ENCODE measurements at places on chromosomes 12 and 14.
A peak's percentile ranks its signal among the peaks of the same experiment; 100 is the strongest.

DNA sequence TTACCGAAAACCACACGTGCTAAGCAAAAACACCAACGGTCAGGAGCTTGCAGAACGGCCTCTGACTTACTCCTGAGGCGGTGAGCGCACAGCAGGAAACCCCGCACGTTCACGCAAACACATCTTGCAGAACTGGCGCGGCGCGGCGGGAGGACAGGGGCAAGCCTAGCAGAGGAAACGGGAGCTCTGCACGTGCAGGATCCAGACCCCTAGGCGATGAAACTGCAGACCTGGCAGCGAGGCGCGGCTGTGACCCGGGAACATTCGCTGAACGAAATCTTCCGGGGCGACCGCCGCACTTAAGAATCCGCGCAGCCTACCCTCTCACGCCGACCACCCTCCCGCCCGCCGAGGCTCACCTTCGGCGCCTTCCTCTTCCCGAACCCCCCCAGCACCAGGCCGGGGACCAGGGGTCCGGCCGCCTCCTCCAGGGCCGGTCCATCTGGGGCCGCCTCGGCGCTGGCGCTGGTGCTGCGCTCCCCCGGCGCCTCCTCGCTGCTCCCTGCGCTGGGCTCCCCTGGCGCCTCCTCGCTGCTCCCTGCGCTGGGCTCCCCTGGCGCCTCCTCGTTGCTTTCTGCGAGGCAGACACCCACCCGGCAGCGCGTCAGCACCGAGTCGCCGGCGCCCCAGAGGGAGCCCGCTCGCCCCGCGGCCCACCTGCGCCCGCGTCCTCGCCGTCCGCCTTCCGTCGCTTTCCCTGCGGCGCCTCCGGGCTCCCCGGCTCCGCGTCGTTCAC is 615 bp downstream of the DDX51 start:
- no peak for DNase-seq

DNA sequence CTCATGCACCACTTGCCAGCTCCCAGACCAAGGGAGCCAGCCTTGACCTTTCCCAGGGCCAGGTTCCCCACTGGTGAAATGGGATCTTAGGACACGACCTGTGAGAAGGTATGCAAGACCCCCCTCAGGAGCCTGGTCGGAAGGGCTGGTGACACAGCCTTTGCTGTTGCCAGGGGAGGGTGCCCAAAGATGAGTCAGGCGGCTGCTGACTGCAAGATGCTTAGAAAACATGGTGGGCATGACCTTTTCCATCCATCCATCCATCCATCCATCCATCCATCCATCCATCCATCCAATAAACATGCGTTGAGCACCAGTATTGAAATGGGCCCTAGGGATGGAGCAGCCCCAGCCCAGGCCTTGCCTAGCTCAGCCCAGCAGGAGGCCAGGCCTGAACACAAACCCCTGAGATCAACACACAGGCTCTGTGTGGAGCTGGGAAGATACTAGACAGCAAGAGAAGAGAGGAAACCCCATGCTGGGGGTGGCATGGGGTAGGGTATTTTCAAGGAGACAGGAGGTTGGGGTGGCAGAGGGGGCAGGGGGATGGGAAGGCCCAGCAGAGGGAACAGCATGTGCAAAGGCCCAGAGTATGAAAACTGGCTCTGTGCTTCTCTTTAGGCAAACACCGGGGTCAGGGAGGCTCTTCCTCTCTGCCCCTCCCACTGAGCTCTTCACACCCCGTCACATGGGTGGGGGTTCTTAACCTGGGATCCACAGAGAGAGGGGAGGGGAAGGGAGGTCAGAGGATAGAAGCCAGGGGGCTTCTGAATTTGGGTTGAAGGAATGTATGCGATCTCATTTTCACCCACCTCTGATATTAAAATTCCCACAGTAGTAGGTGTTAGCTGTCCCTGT is 26.2 kb upstream of the YY1 start:
- DNase-seq = no peak

- no peak for DNase-seq
Observed at GRCh38 chr12:31914927-31915326, 44.3 kb upstream of the RESF1 start.

DNA sequence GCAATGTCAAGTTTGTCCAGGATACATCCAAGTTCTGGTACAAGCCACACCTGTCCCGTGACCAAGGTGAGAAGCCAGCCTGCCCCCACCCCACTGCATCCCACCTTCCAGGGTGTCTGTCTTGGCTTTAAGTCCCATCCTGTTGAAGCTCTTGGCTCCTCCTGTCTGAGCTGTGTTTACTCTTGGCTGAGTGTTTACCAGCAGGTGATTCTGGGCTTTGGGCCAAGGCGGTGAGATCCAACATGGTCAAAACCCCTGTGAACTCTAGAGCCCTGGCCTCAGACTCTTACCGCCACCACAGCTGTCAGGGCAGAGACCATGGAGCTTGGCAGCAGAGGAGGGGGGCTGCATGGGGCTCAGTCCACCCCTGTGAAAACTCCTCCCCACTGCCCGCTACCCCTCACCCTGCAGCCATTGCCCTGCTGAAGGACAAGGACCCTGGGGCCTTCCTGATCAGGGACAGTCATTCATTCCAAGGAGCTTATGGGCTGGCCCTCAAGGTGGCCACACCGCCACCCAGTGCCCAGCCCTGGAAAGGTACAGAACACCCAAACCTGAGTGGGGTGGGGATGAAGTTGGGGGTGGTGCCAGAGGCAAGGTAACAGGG is 11.6 kb downstream of the TNS2 start:
- peak; percentile 96 for DNase-seq

GRCh38 chr12:88753066-88753465 is 172.8 kb upstream of the KITLG start:
- no peak for DNase-seq

- no peak for DNase-seq
Observed at GRCh38 chr14:99125616-99126431, 146.2 kb downstream of the BCL11B start.

DNA sequence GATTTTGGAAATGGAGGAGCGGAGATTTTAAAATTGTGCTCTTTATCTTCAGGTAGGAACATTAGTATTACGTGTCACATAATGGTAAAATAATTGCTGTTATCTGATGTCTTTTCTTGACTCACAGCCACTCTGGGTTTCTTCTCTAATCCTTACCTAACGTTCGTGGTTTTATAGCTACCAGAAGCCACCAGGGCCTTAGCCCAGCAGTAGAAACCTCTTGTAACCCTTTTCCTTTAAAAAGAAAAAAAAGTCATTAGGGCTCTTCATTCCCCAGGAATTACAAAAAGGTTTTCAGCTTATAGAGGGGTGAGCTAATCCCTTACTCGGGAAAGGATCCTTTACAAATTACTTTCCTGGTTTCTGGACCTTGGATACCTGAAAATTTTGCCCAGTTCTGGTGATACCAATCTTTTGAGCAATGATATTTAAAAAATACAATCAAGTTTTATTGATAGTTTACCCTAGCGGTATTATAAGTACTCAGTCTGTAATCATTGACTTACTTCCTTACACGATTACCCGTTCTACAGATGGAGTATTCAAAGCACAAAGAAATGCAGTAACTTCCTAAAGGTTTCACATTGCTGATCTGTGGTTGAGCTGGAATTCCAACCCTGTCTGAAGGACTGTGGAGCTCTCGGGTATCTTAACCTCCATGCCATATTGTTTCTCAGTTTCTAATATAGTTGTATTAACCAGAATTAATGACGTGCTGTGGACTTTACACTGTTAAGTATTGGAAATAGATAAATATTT is 1.6 kb downstream of the GABARAPL1 start:
- no peak for DNase-seq

- DNase-seq = no peak
Observed at GRCh38 chr12:77485961-77486854, 344.5 kb upstream of the NAV3 start.

GRCh38 chr12:116624516-116624915 is 65.3 kb downstream of the MAP1LC3B2 start:
- no peak for DNase-seq

DNA sequence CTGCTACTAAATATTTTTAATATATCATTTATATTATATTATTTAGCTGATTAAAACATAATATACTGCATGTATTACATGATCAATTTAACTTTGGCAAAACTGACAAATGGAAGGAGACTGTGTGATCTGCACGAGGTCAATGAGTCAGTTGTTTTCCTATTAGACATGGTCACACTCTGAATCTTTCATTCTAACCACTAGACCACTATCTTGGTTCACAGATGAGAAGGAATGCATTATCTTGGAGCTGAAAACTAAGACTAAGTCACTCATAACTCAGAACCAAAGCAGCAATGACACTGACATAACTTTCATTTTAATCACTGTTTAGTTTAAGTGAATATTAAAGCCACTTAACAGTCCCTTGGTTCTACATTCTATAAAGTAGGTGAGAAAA is 37.4 kb downstream of the GNPTAB start:
- no peak for DNase-seq

- no peak for DNase-seq
Observed at GRCh38 chr12:10590966-10591365, 22.4 kb downstream of the MAGOHB start.

DNA sequence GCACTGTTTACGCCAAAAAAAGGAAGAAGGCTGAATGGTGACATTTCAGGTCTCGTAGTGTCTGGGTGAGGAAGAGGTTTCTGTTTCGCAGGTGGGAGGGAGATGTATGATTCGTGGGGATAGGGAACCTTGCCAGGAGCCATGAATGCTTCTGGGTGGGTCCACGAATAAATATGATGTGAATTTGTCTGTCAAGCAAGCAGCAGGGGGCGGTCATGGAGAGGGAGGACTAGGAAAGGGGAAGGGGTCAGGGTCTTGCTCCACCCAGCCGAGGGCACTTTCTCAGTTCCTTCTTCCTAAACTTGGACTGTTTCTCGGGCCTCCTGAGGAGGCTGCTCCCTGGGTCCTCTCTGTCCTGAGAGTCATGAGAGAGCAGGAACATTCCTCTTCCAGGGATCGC is 72.5 kb downstream of the LGMN start:
- no peak for DNase-seq

DNA sequence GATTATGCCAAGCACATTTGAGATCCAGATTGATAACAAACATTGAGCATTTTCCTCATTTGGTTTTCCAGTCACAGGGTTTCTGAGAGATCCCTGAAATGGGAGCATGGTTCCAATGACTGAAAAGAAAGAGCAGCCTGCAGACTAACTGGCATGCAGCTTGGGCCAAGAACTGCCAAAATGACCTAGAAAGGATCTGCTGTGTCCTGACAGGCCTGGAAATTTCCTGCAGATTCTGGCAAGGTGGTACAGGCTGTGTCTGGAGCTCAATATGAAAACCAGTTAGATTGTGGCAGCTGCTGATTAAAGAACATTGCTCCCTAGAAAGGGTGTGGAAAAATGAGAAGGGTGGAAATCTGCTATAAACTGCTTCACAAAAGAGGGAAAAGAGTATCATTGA is 417.3 kb downstream of the IPO8 start:
- no peak for DNase-seq

GRCh38 chr12:114302117-114302516 is 103.8 kb downstream of the TBX5 start:
- no peak for DNase-seq

GRCh38 chr14:31677630-31678029 is 116.4 kb downstream of the NUBPL start:
- no peak for DNase-seq

GRCh38 chr12:111034083-111034885 is 113.9 kb upstream of the MYL2 start:
- no peak for DNase-seq

GRCh38 chr14:101234244-101234937 is 326.9 kb upstream of the DIO3 start:
- no peak for DNase-seq

DNA sequence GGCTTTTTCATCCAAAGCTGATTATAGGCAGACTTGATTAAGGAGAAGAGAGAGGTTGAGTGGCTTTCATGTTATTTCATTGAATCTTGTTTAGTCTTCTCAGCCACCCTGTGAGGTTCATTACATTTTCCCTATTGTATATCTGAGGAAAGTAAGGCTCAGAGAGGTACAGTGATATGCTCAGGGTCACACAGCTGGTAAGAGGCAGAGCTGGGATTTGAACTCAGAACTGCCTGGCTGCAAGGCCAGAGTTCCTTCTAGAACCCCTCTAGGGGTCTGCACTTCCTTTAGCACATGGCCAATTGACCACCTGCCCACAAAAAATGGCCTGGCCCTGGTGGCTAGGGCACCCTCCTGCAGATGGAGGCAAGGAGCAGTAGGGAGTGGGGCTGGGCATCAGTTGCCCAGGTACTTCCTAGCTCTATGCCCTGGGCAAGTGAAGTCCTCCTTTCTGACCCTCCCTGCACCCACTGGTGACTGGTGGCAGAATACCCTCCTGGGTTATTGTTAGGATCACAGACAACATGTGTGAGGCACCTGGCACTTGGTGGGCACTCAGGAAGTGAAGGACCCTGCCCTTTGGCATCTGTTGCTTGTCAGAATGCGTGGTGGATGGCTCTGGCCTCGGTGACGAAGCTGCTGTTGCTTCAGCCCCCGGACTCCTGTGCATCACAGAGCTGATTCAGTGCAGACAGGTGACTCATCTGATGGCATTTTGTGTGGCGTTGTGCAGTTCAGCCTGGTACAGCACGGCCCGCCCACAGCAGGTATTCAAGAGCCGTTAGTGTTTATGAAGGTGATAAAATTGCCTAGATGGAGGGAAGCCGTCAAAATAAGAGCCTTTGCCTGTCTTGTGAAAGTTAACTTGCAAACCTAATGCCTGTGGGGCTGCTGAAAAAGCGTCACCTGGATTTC is 115.8 kb downstream of the SLC25A47 start:
- DNase-seq = peak; percentile 6

DNA sequence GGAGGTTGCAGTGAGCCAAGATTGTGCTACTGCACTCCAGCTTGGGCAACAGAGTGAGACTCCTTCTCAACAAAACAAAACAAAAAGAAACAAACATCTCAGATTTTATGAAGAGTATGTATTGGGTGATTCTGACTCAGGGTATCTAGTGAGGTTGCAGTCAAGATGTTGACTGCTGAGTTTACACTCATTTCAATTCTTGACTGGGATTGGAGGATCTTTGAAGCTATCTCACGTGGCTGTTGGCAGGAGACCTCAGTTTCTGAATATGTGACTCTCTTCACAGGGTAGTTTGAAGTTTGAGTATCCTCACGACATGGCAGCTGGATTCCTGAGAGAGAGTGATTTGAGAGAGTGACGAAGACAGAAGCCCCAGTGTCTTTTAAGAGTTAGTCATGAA is 29.4 kb downstream of the ERC1 start:
- DNase-seq = no peak

DNA sequence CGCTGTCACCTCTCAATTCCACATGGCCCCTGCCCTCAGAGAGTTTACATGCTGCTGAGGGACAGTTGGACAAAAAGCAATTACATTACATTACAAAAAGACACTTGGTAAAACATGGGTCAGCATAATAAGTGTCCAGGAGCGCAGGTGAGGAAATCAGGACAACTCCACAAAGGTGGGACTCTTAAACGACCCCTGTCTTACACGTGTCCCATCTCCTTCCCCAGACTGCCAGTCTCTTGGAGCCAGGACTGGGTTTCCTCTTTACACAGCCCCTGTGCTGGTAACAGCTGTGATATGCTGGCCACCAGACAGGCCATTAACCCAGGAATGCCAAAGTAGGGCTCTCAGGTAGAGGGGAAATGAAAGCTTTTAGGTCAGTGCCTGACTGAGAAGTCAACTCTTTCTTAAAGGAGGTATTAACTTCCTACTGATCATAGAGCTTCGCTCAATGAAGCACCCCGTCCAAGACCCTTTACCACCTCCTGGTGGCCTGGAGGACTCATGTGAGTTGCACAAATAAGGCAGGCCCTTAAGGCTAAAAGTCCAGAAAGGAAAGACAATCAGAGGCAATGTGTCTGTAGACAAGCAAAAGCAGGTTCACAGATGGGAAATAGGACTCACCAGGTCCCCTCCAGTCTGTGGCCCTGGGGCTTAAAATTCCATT is 55.5 kb downstream of the ANO2 start:
- DNase-seq = no peak
